ENCODE measurements at places on chromosomes 7 and 10.

GRCh38 chr10:110207011-110207804, at the start of gene MXI1:
Gene MXI1, plus strand, starts transcription at chr10:110207605. Its CDS starts 204 bp downstream, at chr10:110207809.
- DNase-seq = peak; percentile 91

DNA sequence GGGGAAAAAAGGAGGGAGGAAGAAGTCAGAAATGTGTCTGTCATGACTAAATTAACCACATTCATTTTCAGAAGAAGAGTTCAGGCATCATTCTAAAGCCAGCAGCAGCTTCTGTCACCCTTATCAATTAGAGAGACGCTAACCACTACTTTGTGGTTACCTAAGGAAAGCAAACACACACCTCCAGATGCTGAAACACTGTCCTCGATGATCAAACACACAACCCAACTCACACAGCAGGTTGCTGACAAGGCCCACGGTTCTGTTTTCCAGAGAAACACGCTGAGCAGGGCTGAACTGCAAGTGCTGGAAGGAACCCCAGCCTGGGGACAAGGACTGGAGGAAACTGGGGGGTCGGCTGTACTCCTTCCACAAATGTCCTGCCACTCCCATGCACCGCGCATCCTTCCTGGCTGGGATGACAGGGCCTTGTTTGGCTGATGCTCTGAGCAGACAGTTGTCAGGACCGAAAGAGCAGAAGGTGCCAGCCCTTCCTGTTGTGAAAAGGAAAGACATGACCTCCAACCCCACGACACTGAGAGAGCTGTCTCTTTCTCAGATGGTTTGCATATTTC, 36.6 kb downstream of the PRKCQ start:
- DNase-seq = no peak

GRCh38 chr10:129078746-129079145, 388.3 kb upstream of the MGMT start:
- no peak for DNase-seq

- no peak for DNase-seq
Measured at GRCh38 chr10:47288916-47289495, 11.0 kb upstream of the GDF10 start.

- no peak for DNase-seq
Measured at GRCh38 chr7:155644971-155645509, 579 bp downstream of the RBM33 start.

DNA sequence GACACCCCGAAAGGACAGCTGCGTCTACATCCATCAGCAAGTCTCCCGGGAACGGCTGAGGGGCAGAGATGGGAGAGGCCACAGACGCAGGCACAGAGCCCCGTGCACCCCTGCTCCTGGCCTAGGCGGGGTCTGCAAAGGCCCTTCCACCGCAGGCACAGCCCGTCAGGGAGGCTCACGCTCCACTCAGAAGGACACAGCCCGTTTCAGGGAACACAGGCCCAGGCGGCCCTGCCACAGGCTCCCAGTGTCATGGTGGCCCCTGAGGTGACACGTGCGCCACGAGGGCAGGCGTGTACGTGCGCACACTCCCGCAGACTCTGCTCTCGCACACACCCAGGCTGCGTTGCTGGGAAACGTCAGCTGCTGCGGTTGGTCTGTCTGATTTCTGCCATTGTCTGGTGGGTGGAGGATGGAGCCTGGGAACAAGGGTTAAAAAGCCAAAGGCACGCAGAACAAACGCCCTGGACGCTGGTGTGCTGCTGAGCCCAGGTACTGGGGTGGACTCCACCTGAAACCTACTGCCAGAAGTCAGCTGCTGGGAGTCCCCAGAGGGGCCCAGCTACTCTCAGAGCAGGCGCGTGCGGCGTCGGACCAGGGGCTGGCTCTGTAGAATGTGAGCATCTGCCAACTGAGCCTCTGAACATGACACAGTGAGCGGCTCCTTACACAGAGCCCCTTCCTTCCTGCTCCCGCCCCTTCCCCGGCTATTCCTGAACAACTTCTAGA, 13.1 kb downstream of the GPER1 start:
- no peak for DNase-seq

GRCh38 chr10:87605628-87606251, 53.9 kb upstream of the PAPSS2 start:
- no peak for DNase-seq

DNA sequence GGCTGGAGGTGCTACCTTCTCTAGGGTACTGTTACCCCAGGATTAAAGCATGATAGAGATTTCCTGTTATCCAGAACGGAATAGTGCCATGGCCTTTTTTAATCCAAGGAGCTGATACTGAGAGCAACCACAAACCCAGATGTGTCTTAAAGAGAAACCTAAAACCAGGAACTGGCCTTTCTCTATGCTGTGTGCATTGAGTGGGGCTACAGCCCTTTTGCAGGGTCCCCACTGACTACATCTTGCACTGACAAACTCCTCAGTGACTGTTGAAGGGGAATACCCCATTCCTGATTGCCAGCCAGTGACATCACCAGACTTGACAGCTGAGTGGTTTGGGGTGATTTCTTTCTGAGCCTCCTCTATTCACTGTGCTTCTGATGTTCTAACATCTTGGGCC, 81.9 kb upstream of the CAPZA2 start:
- DNase-seq = no peak

GRCh38 chr7:94832051-94832450, 75.3 kb upstream of the PPP1R9A start:
- DNase-seq = no peak

DNA sequence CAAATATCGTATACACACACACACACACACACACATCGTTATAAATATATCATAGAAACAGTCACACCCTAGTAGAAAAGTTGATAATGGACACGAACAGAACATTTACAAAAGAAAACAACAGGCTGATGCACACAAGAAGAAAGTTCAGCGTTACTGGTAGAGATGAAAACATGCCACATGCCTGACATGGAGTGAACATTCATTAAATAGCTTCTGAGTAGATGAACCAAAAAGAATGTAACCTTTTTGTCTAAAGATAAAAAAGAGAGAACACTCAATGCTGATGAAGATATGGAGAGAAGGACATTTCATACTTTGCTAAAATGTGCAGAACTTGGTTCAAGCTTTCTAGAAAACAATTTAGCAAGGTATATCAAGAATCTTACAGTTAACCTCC, 173.4 kb upstream of the KLF14 start:
- DNase-seq = no peak

GRCh38 chr7:157983502-157984422, 603.9 kb downstream of the PTPRN2 start:
- DNase-seq = no peak

DNA sequence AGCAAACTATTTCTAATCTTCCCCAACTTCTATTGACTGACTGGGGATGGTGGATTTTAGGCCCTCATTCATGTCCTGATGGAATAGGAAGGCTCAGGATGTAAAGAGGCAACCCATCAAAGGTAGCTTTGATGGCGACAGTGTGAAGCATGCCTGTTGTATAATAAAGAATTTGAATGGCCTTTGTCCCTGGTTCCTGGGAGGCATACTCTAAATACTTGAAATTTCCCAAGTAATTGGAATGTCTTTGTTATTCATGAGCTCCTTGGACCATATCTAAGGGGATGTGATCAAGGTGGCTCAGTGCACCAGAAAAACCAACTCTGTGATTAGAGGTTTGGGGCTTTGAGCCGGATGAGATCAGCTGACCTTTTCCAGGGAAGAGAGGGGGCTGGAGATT, 264.5 kb upstream of the NEBL start:
- no peak for DNase-seq

DNA sequence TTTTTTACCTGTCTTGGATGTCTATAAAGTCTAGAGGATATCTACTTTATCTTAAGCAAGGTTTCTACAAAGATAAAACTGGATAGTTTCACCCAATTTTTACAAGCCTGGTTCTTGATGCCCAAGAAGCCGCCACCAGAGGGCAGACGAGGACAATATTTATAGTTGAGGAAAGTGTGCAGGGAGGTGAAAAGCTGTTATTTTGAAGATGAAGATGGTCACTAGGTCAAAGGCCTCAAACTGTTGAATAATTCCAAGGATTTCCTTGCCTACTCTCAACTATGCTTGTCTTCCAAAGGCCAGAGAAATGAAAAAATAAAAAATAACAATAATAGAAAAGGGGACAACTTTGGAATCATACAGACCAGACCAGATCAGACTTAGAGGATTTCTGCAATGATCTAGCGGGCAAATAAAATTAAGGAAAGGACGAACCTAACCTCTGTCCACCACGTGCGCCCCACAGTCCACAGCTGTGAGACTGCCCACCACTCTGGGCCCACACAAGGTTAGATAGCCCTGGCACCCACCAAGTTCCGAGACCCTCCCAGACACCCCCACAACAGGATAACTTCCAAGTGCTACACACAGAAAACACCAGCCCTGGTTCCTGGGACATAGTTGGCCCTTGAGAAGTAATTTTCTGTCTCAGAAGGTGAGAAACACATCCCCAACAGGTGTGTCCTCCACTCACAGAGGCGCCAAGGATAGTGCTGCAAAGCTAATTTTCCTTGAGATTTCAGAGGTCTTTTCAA, 2.8 kb downstream of the PKD1L1 start:
- DNase-seq = no peak

- DNase-seq = no peak
Measured at GRCh38 chr10:132449051-132449810, 52.2 kb downstream of the PWWP2B start.

- no peak for DNase-seq
Measured at GRCh38 chr7:157551325-157552070, 214.7 kb downstream of the DNAJB6 start.

GRCh38 chr10:95454356-95454755, 106.8 kb downstream of the SORBS1 start:
- no peak for DNase-seq

GRCh38 chr10:98429320-98430072, 14.5 kb upstream of the PYROXD2 start:
- no peak for DNase-seq

GRCh38 chr10:124289851-124290795, 128.6 kb downstream of the OAT start:
- DNase-seq = no peak

GRCh38 chr7:142668495-142668894, 80.8 kb upstream of the PRSS1 start:
- no peak for DNase-seq

DNA sequence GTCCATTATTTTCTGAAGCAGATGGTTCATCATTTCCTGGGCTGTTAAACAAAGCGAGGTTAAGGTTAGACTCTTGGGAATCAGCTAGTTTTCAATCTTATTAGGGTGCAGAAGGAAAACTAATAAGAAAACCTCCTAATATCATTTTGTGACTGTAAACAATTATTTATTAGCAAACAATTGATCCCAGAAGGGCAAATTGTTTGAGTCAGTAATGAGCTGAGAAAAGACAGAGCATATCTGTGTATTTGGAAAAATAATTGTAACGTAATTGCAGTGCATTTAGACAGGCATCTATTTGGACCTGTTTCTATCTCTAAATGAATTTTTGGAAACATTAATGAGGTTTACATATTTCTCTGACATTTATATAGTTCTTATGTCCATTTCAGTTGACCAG, 10.1 kb downstream of the BUB3 start:
- no peak for DNase-seq

DNA sequence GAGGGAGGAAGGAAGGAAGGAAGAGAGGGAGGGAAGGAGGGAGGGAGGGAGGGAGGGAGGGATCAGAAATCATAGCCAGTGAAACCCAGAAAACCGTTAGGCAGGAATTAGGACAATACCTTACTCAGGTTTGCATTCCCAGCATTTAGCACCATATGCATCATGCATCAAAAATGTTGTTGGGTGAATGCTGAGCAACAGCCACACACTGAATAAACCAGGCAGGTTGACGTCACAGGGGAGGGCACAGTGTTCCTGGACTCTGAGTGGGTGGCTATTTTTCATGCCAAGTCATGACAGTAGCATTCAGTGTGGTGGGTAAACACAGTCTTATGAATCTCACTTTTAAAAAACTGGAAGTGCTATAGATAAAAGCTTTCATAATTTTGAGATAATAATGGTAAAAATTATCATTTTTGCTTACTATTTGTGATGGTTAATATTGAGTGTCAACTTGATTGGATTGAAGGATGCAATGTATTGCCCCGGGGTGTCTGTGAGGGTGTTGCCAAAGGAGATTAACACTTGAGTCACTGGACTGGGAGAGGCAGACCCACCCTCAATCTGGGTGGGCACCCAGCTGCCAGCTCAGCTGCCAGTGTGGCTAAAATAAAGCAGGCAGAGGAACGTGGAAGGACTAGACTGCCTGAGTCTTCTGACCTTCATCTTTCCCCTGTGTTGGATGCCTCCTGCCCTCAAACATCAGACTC, 199.1 kb upstream of the PRKCQ start:
- DNase-seq = peak; percentile 31

DNA sequence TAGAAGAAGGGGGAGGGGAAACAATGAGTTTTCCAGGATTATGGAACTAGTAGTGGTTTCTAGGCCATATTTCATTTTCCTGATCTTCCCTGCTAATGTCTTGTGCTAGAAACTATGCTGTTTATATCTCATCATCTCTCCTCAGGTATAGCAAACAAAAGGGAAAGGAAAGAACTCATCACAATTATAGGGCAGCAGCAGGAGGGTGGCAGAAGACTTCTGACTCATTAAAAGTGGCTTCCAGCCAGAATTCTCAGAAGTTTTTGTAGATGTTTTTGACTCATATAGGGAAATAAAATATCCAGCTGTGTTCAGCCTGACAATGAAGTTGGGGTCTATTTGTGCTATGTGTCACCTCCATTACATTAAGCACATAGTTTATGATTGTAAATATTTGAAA, 6.5 kb downstream of the AHR start:
- no peak for DNase-seq

DNA sequence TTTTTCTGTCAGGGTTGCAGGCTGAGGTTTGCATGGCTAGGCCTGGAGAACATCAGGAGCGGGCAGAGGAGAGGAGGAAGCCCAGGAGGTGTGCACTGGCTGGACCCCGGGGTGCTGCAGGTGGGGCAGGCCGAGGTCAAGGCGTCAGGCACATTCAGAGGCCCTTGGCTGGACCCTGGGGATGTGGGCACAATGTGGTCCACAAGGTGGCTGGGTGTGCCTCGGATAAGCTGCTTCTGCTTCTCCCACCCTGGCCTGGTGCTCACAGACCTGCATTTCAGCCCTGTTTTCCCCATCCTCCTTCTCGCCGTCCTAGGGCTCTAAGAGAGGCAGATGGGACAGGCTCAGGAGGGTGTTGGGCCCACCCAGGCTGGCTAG, 108.2 kb downstream of the ADCY1 start:
- no peak for DNase-seq

DNA sequence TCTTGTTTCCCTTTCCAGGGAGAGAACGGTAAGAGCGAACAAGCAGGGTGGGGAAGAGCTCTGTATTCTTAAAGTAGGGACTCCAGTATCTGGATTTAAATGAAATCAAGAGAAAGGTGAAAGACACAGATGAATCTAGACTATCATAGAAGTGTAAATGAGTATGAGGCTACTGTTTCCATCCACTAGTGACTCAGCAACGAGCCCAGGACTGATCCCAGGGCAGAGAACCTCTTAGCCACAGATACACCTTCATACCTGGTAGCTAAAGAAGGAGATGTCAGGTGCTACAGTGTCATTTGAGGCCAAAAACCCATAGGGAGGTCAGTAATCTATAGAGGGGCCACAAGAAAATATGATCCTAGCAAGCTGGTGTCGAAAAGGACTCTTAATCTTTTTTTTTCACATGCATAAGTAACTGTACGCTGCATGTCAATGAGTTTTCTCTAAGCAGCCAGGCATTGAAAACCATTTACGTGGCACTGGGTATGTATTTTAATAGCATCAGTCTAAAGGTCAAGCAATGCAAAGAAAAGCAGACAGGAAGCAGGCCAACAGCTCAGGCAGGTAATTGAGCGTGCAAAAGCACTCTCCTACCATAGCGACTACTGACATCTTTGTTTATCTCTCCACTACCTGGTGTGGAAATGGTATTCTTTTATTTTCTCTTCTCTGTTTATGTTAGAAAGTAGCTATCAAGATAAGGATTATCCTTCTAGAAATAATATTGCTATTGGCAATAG, 91.5 kb upstream of the EGR2 start:
- no peak for DNase-seq

- no peak for DNase-seq
Measured at GRCh38 chr10:90893190-90893589, 21.4 kb downstream of the RPP30 start.

Data from 8988T (cell line).